Smooth muscle cell of the umbilical artery (primary cell): ENCODE measurements at places on chromosomes 1 and 21. TPM values are rescaled to one million over a fixed set of nuclear protein-coding genes. Genes with fewer than 3 reads are reported as not detected.

SLC19A1 gene
- 3.6 and 9.2 TPM in 2 replicates for total RNA-seq

PLCH2 gene
- total RNA-seq, result under 0.01 and 0.09 TPM in 2 replicates

HCN3 gene
- 0.69 and 1.2 TPM in 2 replicates for total RNA-seq

RBM8A gene
- total RNA-seq, result 119 and 129 TPM in 2 replicates

CLDN14 gene
- 0.28 and 0.30 TPM in 2 replicates for total RNA-seq

COL11A1 gene
- 346 and 376 TPM in 2 replicates for total RNA-seq

FRRS1 gene
- 12.0 and 27.6 TPM in 2 replicates for total RNA-seq

MROH7 gene
- total RNA-seq, result under 0.01 and 0.14 TPM in 2 replicates

ERICH3 gene
- total RNA-seq, result 0.05 TPM in 1 of 2 replicates, not detected in the other

TAF12 gene
- total RNA-seq, result 33.6 and 55.8 TPM in 2 replicates
